ENCODE measurements at places on chromosomes 3 and 15.
A peak's percentile ranks its signal among the peaks of the same experiment; 100 is the strongest.

DNA sequence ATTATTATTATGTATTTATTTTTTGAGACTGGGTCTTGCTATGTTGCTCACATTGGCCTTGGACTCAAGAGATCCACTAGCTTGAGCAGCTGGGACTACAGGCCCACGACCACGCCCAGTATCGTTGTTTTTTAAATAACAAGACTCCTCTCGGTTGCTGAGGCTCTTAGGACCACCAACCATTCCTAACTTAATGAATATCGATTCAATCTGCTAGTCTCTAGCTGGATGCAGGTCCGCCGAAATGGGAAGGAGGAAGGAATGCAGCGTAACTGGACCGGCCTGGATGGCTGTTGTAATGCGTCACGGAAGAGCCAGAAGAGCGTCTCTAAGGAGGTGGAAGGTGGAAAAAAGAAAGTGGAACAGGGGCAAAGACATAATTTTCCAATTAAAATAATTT lies 1.7 kb downstream of the ANXA2 start:
- DNase-seq: no peak

DNA sequence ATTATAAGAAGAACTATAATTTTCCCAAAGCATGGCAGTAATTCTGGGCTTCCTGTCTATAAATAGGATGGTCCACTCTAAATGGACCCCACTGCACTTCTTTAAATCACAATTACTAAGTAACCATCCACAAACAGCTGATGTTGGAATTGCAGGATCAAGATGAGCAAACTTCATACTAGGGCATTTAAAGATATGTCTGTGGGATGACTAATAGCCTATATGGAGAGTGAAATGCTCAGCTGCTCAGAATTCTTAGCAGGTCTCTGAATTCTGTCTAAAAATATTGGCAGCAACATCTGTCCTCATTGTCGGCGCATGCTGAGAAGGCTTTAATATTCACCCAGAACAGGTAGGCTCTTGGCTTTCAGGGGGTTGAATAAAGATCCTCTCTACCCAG lies 140.4 kb downstream of the SATB1 start:
- DNase-seq: no peak

DNA sequence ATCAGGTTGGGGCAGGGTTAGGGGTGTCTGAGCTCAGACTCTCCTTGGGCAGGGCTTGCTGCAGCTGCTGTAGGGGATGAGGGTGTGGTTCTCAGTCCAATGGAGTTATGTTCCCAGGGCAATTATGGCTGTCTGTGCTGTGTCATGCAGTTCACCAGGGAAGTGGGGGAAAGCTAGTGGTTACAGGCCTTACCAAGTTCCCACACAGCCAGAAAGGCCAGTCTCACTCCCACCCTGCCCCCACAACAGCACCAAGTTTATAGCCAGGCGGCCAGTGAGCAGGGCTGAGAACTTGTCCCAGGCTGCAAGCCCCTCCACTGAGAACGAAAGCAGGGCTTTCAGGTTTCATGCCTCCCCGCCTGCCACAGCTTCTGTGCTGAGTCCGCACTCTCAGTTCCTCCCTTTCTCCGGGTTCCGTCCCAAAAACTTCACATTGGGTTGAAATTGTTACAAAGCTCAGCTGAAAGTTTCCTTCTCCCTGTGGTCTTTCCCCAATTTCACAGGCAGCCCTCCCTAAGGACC lies 19.6 kb upstream of the CPOX start:
- DNase-seq: peak; percentile 49

DNA sequence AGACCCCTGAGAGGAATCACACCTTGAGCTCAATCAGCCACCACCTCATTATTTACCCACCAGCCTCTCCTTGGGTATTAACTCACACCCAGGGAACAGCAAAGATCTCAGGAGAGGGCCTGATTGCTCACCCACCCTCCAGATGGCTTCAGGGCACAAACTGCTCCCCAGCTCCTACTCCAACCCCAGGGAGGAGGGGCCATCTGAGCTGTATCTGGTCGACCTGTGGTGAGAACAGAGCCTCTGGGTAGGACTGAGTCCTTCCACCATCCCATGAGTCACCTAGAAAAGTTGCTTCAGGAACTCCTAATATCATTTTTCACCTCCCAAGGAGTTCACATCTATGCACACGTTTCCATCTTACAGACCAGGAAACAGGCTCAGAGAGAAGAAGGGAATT lies 44.8 kb upstream of the HES1 start:
- no peak for DNase-seq

GRCh38 chr15:93028632-93029213 lies 60.3 kb downstream of the RGMA start:
- DNase-seq: peak; percentile 65

DNA sequence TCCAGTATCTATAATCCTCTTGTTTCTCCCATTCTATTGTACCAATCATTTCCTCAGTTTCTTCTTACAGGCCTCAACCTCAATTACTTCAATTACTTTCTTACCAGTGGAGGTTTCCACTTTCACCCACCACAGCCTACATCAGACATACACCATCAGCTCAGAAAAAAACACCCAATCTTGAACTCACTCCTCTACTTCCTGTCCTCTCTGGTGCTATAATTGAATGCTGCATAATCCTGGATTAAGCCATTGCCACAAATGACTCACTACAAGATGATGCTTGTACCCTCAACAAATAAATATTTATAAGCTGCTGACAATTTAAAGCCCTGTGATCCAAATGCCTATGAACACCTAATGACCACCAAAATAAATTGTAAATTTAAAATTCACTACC lies 18.5 kb downstream of the RYK start:
- DNase-seq: no peak

DNA sequence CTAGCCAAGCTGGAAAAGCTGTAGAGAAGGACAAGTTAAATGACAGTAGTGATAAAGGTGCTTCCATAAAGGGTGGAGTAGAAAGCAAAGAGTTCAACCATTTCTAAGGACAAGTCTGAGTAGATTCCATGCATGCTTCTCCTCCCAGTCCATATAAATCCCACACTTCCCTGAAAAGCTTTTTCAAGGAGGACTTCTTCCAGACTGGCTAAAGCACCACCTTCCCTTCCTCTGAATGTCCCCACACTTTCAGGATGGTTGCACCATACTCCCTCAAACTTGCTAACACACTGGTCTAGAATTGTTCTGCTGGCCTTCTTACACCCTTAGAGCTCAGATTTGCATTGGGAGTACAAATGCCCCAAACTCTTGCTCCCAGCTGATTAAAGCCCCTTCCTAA lies 40.9 kb downstream of the FBN1 start:
- no peak for DNase-seq

GRCh38 chr15:58870451-58870850 lies 63.0 kb downstream of the SLTM start:
- DNase-seq: no peak

GRCh38 chr3:112027826-112028225 lies 6.7 kb upstream of the TMPRSS7 start:
- no peak for DNase-seq

- DNase-seq: no peak
Measured at GRCh38 chr3:9810433-9810770, 340 bp downstream of the TTLL3 start.

- no peak for DNase-seq
Measured at GRCh38 chr3:43185274-43185982, 79.5 kb upstream of the POMGNT2 start.

DNA sequence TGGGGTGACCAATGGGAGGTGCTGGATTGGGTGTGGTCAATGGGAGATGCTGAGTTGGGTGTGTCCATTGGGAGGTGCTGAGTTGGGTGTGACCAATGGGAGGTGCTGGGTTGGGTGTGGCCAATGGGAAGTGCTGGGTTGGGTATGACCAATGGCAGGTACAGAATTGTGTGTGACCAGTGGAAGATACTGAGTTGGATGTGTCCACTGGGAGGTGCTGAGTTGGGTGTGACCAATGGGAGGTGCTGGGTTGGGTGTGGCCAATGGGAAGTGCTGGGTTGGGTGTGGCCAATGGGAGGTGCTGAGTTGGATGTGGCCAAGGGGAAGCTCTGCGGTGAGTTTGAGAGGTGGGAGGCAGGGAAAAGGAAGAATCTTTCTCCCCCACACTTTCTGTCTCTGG lies 250.0 kb upstream of the PROK2 start:
- DNase-seq: no peak

Data from pons (tissue), 1 donor.